ENCODE measurements at places on chromosomes 7 and 10.

- no peak for DNase-seq
These were observed 6.3 kb downstream of the RAPGEF5 start for GRCh38 chr7:22350466-22351328.

- peak; percentile 54 for DNase-seq
These were observed 88.4 kb downstream of the POLR1F start for GRCh38 chr7:19620470-19620869.

DNA sequence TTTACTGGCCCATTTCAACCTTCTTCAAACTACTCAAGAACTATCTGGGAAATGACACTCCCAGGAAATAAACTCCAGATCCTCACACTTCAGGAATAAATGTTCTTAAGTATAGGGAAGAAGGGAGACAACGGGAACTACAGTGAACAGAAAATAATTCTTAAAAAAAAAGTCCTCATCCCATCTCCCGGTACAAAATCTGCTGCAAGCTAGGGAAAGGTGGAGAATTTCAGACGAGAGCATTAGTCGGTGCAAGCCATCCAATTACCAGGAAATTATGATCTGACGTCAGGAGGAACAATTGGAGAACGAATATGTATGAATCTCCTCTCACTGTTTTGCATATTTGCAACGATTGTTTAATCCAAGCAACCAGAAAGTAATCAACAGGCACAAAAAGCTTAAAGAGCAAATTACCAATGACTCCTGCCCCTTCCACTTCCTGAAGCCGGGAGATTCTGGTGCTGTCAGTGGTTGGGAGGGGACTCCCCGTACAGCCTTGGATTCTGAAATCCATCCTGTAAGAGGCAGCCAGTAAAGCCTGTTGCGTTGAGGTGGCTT, 15.1 kb upstream of the GATA3 start:
- DNase-seq = no peak

- DNase-seq = no peak
These were observed 107.0 kb upstream of the AKR1E2 start for GRCh38 chr10:4719036-4719435.

GRCh38 chr10:77977934-77978333, 51.4 kb upstream of the DLG5 start:
- DNase-seq = no peak

All from adipocyte (in vitro differentiated cells).